MM.1S (cell line): ENCODE measurements at places on chromosomes 6 and 20.

- no peak for DNase-seq
Measured at GRCh38 chr20:11112832-11113231, 439.0 kb upstream of the JAG1 start.

GRCh38 chr20:51616060-51616459 is 73.5 kb upstream of the NFATC2 start:
- no peak for DNase-seq

GRCh38 chr6:113006494-113006893 is 659.4 kb downstream of the RFPL4B start:
- no peak for DNase-seq

GRCh38 chr6:134093007-134093573 is 40.7 kb upstream of the SLC2A12 start:
- DNase-seq, result peak; percentile 12

- no peak for DNase-seq
Measured at GRCh38 chr6:164926686-164927085, 382.7 kb downstream of the C6orf118 start.

- DNase-seq, result no peak
Measured at GRCh38 chr6:33008944-33009861, at the start of gene HLA-DOA. TSS of gene HLA-DOA (minus strand) at chr6:33009591.

DNA sequence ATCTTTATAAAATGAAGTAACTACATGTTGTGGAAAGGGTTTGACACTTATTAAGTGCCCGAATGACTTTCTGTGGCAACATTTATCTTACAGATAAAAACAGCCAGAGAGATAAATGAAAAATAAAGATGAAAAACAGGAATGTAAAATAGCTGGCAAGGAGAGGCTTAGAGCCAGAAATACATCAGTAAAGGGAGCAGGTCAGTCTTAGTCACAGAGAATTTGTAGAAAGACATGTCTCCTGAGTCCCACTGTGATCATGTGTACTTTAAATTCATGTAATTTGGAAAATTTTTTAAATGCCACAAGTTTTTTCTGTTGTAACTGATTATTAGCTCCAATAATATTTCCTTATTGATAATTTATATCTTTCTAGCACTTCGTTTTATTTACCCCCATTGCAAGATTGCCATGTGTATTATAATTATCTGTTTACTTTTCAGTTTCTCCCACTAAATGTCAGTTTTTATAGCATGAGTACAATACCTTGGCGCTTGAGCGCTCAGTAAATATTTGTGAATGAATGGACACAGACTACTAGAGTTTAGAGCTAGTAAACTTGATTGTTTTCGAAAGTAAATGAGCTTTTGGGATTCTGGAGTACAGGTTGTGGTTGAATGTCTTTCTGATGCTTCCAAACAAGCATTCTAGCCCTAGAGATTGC is 15.2 kb downstream of the TAB2 start:
- DNase-seq, result no peak

GRCh38 chr20:7818477-7818876 is 121.8 kb downstream of the HAO1 start:
- DNase-seq, result no peak

DNA sequence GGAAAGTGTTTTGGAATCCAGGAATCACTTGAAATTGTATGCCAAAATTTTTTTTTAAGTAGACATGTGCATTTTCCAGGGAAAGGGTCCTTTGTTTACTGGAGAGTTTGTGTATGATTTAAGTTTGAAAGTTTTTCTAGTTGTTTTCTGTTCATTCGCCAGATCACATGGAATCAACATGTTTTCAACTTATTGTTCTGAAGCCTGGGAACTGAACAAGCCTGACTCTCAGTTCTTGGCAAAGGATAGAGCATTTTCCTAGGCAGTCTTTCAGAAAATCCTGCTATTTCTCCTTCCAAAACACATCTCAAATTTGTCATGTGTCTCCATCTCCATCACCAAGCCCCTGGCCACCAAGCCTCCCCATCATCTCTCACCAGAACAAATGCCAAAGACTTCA is 374.8 kb downstream of the MAFB start:
- DNase-seq, result no peak

DNA sequence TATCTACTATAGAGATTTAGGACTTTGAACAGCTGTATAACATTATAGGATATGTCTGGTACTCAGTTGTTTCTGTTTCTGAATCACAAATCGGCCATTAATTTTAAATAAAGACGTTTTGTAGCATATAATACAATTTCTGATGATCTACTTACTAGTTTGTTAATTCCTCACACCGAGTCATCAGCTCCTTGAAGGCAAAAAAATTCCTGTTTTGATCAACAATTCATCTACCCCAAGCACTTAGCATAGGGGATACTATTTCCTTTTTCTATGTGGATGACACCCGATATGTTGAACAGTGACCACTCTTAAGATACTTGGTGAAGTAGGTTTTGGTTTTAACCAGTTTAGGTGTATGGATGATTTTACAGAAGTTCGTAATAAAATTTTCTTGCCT is 107.3 kb downstream of the NCOA3 start:
- DNase-seq, result no peak

GRCh38 chr20:50858525-50858924 is 63.7 kb downstream of the BCAS4 start:
- no peak for DNase-seq

DNA sequence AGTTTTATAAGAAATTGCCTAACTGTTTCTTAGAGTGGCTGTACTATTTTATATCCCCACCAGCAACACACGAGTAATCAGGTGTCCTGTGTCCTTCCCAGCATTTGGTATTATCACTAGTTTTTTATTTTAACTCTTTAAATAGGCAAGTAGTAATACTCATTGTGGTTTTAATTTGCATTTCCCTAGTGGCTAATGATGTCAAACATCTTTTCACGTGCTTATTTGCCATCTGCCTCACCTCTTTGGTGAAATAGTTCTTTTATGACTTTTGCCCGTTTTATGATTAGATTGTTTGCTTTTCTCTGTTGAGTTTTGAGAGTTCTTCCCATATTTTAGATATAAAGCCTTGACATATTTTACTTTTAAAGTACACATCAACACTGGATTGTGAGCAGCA is 57.8 kb downstream of the GCLC start:
- DNase-seq, result no peak

DNA sequence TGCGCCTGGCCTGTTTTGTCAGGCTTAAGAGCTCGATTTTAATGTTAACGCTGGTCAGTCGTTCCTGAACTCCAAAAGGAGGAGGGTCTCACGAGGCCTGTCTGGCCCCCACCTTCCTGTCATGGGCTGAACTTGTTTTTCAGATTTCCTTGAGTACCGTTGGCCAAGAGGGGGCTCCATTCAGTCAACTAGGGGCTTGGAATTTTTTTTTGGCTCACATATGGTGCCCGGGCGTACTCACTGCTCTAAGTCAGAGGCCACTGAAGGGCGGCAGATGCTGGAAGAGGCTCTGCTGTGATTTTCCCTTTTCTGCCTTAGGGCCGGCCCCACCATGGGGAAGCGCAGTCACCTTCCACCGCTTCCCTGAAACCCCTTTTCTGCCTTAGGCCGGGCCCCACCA is 6.9 kb upstream of the BIRC7 start:
- no peak for DNase-seq

- DNase-seq, result peak; percentile 31
Measured at GRCh38 chr6:30037182-30037788, 23.8 kb upstream of the POLR1H start.

GRCh38 chr20:37308086-37309050 is 18.9 kb downstream of the MANBAL start:
- DNase-seq, result peak; percentile 92

DNA sequence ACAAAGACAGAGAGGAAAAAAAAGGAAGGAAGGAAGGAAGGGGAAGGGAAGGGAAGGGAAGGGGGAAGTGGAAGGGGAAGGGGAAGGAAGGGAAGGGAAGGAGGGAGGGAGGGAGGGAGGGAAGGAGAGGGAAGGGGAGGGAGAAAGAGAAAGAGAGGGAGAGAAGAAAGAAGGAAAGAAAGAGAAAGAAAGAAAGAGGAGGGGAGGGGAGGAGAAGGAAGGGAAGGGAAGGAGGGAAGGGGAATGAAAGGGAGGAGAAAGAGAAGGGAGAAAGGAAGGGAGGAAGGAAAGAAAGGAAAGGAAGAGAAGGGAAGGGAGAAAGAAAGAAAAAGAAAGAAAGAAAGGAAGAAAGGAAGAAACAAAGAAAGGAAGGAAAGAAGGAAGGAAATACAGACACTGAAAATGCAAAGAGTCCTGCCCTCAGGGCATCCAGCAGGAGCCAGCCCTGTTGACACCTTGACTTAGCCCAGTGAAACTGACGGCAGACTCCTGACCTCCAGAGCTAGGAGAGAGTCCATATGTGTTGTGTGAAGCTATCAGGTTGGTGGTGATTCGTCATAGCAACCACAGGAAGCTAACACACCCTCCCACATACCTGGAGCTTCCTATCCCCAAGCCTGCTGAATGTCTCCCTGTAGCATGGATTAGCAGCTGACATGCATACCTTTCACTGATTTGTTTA is 58.7 kb upstream of the SULF2 start:
- no peak for DNase-seq

DNA sequence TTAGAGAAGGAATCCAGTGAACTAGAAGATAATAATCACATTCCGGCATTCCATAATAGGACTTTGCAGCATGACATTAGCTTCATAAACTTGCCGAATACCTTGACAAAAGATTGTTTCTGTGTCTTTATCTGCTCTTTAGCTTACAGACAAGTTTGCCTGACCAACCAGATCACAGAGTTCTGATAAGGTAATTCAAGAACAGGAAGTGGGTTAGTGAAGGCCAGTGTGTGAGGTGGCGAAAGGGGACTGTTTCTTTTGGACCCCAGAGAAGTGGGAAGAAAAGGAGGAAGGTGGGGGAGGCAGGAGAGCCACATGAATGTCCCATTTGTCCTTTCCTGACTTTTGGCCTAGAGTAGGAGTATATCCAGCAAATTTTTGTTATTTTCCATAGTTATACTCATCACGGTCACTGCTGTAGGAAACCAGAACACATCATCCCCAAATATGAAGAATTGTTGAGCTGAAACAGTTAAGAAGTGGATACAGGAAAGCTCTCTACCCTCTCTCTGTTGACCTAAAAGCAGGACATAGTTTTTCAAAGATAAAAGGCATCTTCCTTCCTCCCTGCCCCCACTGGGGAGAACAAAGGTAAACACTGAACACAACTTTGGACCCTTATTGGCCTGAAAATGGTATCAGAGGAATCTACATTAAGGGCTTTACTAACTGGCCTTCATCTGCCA is 72.4 kb upstream of the TNFAIP3 start:
- DNase-seq, result no peak

- no peak for DNase-seq
Measured at GRCh38 chr6:21381331-21381963, 212.1 kb upstream of the SOX4 start.

GRCh38 chr6:162306616-162307015 is 420.9 kb downstream of the PRKN start:
- DNase-seq, result no peak

DNA sequence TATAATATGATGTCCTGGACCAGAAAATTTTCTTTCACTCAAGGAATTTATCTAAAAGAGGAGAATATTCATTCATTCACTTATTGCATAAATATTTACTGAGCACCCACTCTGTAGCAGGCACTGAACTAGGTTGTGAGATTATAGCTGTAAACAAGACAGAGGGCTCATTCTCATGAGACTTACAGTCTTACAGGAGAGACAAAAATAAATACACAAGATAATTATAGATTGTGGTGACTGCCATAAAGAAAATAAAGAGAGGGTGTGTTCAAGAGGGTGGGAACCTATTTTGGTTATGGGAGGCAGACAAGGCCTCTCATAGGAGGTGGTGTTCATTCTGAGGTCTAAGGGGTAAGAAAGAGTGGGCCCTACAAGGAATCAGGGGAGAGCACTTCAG is 109.9 kb upstream of the SUPT3H start:
- peak; percentile 14 for DNase-seq
